ENCODE measurements at places on chromosomes 13 and 19. TPM values are rescaled to one million over a fixed set of nuclear protein-coding genes. Genes with fewer than 3 reads are reported as not detected.
A peak's percentile ranks its signal among the peaks of the same experiment; 100 is the strongest.

DNA sequence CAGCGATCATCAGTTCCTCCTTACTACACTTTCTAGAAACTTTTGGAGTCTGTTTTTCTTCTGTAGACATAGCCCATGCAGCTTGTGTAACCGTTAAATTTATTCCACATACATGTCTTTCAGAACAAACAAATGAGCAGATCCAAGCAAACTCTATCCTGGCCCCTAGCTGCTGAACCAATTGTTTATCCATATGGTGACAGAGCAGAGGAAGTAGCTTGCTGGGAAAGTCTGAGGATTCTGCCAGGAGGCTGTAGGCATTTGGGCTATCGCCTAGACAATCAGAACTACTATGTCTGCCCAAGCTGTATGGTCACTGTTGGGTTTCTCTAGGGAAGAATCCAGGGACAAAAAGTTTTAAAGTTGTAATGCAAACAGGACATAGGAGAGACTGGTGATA lies 343.7 kb downstream of the SPRY2 start:
- no peak for DNase-seq

- no peak for DNase-seq
Observed at GRCh38 chr13:40666933-40667621, 636 bp upstream of the FOXO1 start.

DNA sequence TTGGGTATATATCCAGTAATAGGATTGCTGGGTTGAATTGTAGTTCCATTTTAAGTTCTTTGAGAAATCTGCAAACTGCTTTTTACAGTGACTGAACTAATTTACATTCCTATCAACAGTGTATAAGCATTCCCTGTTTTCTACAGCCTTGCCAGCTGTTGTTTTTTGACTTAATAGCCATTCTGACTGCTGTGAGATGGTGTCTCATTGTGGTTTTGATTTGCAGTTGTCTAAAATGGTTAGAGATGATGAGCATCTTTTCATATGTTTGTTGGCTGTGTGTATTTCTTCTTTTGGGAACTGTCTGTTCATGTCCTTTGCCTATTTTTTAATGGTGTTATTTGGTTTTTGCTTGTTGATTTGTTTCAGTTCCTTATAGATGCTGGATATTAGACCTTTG lies 4.0 kb upstream of the ZNF222 start:
- DNase-seq = no peak

DNA sequence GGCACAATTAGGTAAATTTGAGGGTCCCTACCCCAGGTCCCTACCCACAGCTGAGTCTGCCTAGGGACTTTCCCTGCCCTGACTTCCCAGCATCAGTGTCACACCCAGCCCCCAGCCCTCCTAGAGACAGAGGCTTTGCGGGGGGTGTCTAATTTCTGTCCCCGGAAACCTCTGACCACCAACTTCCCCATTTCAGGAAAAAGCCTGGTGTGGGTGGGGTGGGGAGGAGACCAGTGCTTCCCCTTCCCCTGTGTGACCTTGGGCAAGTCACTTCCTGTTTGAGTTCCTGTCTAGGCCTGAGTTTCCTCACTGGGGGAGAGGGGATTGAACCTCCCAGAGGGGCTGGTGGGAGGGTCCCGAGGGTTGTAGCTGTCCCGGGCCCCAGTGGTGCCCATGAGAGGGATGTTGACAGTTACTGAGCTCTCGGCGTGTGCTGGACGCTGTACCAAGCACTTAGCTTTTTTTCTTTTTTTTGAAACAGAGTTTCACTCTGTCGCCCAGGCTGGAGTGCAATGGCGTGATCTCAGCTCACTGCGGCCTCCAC lies 7.9 kb downstream of the VASP start:
- DNase-seq = no peak

DNA sequence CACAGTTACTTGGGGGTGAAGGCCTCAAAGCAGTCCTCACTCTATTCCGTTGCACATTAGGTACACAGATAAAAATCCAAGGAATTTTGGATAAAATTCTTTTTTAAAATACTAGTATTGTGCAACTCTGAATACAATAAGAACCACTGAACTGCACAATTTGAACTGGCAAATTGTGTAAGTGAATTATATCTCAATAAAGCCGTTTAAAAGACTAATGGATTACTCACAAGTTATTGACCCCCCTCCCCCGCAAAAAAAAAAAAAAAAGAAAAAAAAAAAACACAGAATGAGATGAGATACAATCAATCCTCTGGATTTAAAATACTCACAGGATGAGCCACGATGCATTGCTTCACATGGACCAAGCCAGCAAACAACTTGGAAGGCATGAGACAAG lies 86.4 kb downstream of the CRYL1 start:
- DNase-seq = no peak

- no peak for DNase-seq
Observed at GRCh38 chr13:101554420-101555125, 102.1 kb downstream of the ITGBL1 start.

DNA sequence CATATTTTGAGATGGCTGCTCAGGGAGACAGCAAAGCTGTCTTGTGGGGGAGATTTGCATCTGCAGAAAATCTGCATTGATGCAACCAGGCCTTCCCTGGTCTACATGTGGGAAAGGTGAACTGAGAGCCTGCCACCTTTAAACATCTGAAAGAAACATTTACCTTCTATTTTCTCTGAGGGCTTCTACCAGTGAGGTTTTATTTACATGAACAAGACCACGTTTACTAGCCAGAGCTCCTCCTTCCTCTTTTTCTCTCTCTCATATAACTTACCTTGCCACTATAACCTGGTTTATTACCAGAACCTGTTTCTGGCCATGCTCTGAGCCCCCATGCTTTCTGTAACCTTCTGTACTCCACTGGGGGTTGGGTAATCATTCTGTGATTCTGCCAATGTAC lies 14.4 kb upstream of the RUBCNL start:
- DNase-seq = no peak

DNA sequence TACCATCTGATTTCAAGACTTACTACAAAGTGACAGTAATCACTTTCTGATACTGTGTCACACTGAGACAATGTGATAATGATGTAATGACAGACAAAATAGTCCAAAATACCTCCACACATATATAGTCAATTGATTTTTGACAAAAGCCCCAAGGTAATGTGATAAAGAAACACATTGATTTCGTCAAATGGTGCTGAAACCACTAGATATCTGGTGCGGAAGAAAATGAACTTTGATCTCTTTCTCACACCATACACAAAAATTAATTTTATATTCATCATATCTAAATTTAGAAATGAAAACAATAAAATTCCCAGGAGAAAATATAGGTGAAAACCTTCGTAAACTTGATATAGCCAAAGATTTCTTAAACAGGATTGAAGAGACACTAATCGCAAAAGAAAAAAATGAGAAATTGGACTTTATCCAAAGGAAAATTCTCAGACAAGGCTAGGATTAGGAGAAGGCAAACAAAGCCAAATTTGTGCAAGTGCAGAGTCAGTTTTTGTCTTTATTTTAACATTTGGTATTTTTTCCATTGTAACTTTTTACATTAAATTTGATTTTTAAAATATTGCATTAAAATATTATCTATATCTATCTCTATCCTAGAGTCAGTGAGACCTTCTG lies 739.9 kb downstream of the DIAPH3 start:
- no peak for DNase-seq

- no peak for DNase-seq
Observed at GRCh38 chr19:30388819-30389218, 16.6 kb downstream of the ZNF536 start.

DNA sequence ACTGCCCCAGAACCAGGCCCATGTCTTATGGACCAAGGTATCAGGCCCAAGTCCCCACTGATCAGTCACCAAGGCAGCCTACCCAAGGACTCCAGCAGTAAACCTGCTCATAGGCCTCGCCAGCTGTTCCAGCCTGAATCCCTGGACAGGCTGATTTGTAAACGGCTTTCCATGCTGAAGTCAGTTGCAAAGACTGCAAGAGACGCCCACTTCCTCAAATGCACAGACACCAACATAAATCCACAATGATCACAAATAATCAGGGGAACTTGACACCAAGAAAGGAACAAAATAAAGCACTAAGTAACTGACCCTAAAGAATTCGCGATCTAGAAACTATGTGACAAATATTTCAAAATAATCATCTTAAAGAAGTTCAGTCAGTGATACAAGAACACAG lies 75.2 kb downstream of the RXFP2 start:
- DNase-seq = no peak

GRCh38 chr19:21568816-21569493 lies 63.6 kb downstream of the ZNF429 start:
- peak; percentile 91 for DNase-seq

Gene NLRP7
- 0.07 TPM for polyA plus RNA-seq

Gene TNFSF13B
- polyA plus RNA-seq = 6.0 TPM

Gene CACNG7
- polyA plus RNA-seq = 0.09 TPM

Gene CAMSAP3
- polyA plus RNA-seq = 7.8 TPM

Gene SYT5
- 0.85 TPM for polyA plus RNA-seq

Gene CEACAM3
- 0.26 TPM for polyA plus RNA-seq

Gene RDH8
- not detected for polyA plus RNA-seq

Gene CTXN1
- polyA plus RNA-seq = 5.0 TPM

Measured in right lung (tissue), 10 donors.